ENCODE measurements at places on chromosomes 12 and 14.
A peak's percentile ranks its signal among the peaks of the same experiment; 100 is the strongest.

DNA sequence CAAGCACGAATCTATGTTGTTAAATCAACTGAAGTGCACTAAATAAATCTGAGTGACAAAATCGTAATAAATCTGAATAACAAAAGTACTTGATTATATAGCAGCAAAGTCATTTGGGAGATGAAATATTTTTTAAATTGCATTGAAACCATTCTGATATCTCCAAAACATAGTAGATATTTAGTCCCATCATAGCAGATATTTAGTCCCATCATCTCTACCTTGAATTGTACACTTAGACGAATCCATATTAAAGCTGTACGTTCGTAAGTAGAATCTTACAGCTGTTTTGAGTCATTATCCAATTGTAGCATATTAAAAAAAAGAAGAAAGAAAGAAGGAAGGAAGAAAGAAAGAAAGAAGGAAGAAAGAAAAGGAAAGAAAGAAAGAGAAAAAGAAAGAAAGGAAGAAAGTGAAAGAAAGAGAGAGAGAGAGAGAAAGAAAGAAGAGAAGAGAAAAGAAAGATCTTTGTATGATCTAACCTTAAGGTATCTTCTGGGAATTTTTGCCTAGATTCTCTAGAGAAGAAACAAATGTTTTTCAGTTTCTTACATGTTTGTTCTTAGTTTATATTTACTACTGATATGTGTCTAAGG, 2.6 kb downstream of the DCN start:
- DNase-seq: no peak

GRCh38 chr12:124428136-124428791, 133.4 kb downstream of the RFLNA start:
- DNase-seq: no peak

DNA sequence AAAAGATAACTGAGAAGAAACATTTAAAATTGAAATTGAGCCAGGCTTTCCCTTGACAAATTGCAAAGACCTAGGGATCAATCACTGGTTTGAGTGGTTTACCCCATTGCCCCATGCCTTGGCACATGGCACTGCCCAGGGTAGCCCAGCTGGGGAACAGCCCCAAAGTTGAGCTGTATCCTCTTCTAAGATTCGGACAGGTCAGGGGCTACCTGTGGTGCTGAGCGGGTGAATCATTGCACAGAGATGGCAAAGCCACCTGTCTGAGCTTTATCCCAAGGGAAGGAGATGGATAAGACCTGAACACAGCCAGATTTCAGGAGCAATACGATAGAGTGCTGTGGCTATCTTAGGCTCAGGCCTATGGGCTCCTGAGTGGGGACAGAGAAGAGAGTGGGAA, 7.0 kb downstream of the IFI27L2 start:
- no peak for DNase-seq

- no peak for DNase-seq
Measured at GRCh38 chr14:72560331-72560730, 333.6 kb downstream of the DPF3 start.

DNA sequence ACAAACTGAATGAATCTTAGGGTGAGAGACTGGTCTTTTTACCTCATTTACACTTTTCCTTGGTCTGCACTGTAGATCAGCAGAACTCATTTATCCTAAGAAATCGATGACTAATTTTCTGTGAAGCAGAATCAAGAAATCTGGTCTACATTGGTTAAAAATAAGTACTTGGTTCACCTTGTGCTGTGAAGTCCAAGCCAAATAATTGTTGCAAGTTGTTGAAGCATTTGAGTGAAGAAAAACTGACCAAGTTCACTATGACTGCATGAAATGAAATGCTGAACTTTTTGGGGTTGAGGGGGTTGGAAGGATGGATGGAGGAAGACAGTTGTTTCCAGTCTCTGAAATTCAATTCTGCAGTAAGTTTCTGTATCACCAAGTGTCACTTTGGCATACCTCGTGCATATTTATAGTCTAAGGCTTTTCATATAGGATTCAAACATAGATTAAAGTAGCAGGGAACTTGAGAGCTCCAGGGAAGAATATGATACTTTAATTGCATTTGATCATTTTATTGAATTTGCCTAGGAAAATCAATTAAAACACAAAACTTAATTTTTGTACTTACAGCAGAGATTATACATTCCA, 75.0 kb downstream of the FAR2 start:
- no peak for DNase-seq

- DNase-seq: no peak
Measured at GRCh38 chr12:30197392-30198057, 413.8 kb upstream of the TMTC1 start.

- no peak for DNase-seq
Measured at GRCh38 chr14:24179961-24180796, 8.3 kb downstream of the REC8 start.

DNA sequence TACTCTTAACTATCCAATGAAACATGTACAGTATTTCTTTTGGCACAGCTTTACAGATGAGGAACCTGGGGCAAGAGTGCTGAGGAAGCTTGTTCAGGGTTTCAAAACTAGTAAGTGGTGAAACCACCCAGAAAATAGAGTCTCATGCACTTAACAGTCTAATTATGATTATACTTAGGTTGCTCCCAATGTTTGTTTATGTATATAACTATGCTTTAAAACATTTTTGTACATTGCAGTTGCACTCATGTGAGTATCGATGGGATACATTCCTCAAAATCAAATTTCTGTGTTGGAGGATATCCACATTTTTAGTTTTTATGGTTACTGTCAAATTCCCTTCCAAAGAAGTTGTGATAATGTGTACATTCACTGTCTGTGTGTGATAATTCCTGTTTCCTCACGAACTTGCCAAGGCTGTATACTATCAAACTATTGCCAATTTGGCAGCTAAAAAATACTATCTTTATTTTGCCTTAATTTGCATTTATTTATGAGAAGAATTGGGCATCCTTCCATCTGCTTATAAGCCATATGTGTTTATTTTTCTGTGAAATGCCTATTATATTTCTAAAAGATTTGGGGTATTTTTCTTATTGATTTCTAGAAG, 143.9 kb upstream of the SSTR1 start:
- DNase-seq: no peak

DNA sequence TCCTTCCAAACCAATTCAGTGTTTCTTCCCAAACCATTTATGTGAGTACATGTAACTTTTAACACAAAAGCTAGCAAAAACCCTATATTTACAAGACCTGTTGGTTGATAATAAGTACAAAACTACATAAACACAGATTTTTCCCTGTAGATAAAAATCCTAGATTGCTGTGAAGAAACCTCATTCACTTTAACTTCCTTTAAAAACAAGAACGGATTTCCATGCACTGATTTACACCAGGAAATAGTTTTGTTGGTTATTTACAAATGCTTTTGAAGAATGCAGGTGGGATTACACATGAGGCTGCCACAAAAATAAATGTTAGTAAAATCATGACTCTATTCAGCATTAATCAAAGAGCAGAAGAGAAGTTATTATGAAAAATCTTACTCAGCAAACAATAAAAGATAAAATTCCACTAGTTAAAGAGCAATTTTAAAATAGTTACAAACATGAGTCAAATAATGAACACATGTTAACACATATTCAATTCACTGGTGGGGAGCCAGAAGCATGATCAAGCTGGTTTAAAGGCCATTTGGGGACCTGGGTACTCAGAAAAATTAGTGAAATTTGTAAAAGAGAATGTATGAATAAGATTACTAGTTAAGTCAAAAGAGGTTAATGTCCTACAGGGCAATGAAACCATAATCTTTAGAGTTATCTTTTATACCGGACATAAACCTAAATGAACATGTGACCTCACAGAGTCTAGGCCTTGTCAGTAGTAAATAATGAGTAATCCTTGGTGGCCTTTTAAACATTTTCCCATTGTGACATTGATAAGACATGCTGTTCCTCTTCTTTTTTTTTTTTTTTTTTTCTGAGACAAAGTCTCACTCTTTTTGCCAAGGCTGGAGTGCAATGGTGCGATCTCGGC, 79.9 kb downstream of the PHLDA1 start:
- DNase-seq: no peak

GRCh38 chr14:105484069-105484996, 2.4 kb upstream of the CRIP1 start:
- DNase-seq: peak; percentile 55

DNA sequence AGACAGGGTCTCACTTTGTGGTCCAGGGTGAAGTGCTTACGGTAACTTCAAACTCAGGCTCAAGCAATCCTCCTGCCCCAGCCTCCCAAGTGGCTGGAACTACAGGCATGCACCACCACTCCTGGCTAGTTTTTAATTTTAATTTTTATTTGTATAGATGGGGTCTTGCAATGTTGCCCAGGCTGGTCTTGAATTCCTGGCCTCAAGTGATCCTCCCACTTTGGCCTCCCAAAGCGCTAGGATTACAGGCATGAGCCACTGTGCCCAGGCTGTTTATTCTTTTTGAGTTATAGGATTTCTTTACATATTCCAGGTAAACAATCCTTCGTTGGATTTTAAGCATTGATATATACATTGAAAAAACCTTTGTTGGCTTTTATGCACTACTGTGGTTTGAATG, 26.7 kb downstream of the SOCS2 start:
- DNase-seq: no peak

GRCh38 chr14:33377596-33378390, 439.1 kb downstream of the NPAS3 start:
- DNase-seq: no peak

- DNase-seq: no peak
Measured at GRCh38 chr12:13843841-13844240, 137.6 kb downstream of the GRIN2B start.

DNA sequence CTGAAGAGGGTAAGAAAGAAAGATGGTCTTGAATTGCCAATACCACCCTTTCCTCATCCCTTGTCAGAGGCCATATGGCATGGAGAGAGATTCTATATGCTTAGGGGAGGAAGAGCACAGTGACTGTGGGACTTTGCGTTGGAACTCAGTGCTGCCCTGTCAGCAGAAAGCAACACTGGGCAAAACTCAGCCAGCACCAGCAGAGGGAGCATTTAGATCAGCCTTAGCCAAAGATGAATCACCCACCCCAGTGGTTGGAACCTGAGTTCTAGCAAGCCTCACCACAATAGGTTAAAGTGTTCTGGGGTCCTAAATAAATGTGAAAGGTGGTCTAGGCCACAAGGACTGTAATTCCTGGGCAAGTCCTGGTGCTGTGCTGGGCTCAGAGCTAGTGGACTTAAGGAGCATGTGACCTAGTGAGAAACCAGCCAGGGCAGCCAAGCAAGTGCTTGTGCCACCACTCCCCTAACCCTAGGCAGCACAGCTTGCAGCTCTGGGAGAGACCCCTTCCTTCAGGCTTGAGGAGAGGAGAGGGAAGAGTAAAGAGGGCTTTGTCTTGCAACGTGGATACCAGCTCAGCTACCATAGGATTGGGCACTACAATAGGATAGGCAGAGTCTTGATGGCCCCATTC, 11.4 kb upstream of the BCAT1 start:
- DNase-seq: no peak

- DNase-seq: no peak
Measured at GRCh38 chr12:124713041-124713435, 145.6 kb upstream of the NCOR2 start.

- DNase-seq: no peak
Measured at GRCh38 chr14:51525739-51526138, 126.0 kb upstream of the FRMD6 start.

- no peak for DNase-seq
Measured at GRCh38 chr12:93772003-93772700, 95.0 kb downstream of the CRADD start.

DNA sequence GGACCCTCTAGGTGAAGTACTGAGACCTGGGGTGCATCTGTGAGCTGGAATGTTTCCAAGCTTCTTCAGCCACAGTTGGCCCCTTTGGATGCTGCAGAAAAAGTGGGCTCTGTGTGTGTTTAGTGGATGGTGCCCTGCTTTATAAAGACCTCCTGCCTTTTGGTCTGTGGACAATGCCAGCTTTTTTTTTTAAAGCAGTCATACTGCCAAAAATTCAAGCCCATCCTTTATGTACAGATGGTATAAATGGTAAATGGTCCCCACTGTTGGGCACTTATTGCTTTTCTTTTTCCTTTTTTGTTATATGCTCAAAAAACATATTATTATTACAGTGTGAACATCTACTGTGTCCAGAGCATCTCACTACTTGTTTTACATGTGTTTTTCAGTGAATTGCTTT, 81.1 kb downstream of the SMOC1 start:
- DNase-seq: no peak

DNA sequence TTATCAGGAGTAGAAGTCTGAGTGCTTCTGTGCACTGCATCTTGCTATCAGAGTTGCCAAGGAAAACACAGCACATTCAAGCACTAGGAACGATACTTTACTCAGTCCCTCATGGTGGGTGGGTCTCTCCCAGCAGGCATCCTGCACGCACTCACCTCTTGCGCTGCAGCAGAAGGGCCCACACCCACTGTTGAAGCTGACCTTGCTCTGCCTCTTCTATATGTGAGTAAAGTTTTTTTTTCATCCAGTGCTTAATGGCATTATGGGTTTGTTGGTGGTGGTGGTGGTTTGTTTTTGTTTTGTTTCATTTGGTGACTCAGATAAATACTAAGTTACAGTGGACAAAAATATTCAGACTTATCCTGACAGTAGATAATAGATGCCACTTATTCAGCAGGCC, 348.5 kb downstream of the EGLN3 start:
- DNase-seq: no peak

DNA sequence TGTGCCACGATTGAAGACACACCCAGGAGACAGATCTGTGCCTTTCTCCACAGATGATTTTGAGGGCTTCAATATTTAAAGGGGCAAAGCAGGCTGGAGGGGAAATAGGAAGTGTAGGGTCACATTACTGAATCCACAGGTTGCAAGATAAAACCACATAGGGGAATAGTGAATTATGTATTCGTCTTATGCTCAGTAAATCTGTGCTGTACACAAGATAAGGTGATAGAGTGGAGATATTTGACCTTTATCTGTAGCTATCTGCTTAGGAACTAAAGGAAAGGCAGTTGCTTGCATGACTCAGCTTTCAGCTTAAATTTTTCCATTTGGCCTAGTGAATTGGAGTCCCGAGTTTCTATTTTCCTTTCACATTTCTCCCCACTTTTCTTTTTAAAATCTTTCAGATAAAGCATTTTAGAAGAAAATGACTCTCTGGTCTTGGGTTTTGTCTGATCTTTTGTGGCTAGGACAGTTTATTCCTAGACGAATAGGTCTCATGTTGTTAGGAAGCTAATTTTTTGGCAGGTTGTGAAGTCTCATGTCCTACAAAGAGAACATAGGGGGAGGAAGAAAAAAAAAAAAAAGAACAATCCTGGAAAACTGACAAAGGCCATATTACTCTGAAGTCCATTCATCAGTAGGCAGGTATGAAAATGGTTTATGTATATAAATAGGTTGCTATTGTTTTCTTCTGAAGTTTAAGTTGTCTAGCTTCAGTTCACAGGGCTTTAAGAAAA, 55.4 kb downstream of the FBXO33 start:
- no peak for DNase-seq

All from activated T-helper 1 cell treated with Interleukin-2 at 50 U/mL for 16 hours (primary cell).